ENCODE measurements at places on chromosomes 3 and 15. TPM values are rescaled to one million over a fixed set of nuclear protein-coding genes. Genes with fewer than 3 reads are reported as not detected.

GXYLT2 gene
- total RNA-seq = 0.79 TPM

WDR76 gene
- total RNA-seq = 2.1 TPM

BLM gene
- total RNA-seq = 0.26 TPM

WWTR1 gene
- total RNA-seq = 7.3 TPM

DNA sequence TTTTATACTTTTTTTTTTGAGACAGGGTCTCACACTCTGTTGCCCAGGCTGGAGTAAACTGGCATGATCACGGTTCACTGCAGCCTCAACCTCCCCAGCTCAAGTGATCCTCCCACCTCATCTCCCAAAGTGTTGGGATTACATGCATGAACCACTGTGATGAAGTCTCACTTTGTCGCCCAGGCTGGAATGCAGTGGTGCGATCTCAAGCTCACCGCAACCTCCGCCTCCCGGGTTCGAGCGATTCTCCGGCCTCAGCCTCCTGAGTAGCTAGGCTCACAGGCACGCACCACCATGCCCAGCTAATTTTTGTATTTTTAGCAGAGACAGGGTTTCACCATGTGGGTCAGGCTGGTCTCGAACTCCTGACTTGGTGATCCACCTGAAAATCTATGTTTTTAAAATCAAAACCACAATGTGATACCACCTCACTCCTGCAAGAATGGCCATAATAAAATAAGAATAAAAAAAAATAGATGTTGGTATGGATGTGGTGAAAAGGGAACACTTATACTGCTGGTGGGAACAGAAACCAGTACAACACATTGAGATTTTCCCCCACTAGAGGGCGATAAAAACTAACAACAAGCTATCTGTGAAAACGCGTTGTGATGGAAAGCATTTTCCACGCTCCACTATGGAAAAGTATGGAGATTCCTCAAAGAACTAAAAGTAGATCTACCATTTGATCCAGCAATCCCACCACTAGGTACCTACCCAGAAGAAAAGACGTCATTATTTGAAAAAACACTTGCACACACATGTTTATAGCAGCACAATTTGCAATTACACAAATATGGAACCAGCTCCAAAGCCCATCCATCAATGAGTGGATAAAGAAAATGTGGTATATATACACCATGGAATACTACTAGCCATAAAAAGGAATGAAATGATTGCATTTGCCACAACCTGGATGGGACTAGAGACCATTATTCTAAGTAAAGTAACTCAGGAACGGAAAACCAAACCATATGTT is 26.8 kb upstream of the OCA2 start:
- DNase-seq = peak; percentile 52

- DNase-seq = no peak
These were observed 218.2 kb upstream of the NR2E3 start for GRCh38 chr15:71592203-71592602.

GRCh38 chr3:45253316-45253715 is 27.2 kb upstream of the TMEM158 start:
- DNase-seq = no peak

- no peak for DNase-seq
These were observed 44.2 kb downstream of the ACAD9 start for GRCh38 chr3:128923576-128923975.

DNA sequence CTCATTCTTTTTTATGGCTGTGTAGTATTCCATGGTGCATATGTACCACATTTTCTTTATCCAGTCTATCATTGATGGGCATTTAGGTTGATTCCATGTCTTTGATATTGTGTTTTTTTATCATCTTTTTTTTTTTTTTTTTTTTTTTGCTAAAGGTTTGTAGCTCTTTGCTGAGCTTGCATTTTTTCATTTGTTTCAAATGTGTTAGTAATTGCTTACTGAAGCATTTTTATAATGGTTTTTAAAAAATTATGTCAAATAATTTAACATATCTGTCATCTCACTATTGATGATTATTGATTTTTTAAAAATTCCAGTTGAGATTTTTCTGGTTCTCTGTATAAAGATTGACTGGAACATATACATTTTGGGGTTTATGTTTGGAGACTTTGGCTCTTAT is 934.6 kb downstream of the TUSC7 start:
- DNase-seq = no peak

DNA sequence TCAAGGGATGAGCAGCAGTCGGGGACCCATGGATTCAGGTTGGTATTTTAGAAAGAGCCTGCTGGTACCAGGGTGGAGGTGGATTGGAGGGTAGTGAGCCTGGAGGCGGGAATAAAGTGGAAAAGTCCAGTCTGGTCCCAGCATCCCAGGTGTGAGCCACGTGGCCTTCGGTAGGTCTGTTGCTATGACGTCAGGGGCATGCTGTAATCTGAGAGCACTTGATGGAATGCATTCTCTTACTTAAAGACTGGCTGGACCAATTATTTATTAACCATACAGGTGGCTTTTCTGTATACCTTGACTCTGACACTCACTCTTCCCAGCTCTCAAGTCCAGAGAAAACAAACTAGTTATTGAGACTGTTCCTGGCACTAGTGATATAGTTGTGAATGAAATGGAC is 389.9 kb upstream of the RGMA start:
- DNase-seq = no peak

DNA sequence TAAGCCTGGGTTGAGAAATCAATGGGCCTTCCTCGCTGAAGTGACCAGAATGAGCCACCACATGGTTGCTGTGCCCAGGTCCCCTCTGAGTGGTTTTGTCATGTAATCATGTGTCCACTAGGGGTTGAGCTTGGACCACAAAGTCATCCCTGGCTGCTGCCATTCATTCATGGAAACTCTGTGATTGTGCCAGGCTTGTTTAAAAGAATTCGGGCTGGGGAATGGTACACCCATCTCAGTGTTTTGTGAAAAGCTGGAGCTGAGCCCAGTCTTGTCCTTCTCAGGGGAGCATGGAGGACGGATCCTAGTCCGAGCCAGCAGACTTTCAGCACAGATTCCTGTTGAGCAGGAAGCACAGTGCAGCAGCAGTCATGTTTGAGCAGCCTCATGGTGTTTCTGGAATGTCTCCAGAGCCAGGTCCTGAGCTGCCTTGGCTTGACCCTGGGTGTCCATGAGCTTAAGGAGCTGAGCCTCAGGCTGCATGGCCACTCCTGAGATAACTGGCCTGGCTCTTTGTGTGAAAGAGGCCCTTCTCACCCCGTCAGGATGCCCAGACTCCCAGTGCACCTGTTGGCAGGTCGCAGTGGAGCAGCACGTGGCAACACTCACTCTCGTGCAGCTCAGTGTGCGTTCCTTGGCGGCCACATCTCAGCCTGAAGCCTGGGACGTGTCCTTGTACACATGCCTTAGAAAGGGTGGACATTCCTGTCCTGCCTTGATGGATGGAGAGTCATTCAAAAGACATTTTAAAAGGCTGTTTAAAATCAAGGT is 260.3 kb upstream of the TPM1 start:
- peak; percentile 80 for DNase-seq

GRCh38 chr15:40470423-40471104 is at the start of gene CHST14:
TSS of gene CHST14 (plus strand) at chr15:40470984. CDS start at chr15:40471214, 230 bp downstream.
- DNase-seq = no peak

DNA sequence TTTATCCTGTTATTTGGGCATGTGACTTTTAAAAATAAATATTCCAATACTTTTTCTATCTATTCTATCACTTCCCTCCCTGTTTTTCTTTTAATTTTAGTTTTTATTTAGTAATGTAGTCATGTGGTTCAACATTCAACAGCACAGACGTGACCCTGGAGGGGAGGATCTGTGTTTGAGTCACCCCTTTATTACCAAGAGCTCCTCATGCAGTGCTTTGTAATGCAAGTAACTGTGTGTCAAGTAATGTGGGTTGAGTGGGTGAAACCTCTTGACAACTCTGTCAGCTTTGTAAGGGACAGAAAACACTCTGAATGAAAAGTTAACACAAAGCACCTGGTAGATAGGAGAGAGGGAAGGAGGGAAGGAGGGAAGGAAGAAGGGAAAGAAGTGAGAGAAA is 89.7 kb upstream of the FGF12 start:
- peak; percentile 83 for DNase-seq

DNA sequence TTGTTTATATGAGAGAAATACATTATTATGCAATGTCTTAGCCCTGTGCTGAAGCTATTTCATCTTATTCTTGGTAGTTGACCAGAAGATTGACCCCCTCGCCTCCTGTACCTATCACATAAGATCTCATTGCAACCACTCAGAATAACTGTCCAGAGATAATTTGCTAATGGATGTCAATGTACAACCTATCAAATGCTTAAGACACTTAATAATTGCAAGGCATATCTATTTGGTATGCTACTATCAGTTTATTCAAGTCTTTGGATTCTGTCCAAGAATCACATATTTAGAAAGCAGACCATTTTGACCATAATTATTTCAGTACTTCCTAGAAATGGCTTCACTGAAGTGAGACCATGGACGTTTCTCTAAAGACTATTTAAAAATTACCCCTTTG is 241.6 kb downstream of the GAP43 start:
- no peak for DNase-seq

DNA sequence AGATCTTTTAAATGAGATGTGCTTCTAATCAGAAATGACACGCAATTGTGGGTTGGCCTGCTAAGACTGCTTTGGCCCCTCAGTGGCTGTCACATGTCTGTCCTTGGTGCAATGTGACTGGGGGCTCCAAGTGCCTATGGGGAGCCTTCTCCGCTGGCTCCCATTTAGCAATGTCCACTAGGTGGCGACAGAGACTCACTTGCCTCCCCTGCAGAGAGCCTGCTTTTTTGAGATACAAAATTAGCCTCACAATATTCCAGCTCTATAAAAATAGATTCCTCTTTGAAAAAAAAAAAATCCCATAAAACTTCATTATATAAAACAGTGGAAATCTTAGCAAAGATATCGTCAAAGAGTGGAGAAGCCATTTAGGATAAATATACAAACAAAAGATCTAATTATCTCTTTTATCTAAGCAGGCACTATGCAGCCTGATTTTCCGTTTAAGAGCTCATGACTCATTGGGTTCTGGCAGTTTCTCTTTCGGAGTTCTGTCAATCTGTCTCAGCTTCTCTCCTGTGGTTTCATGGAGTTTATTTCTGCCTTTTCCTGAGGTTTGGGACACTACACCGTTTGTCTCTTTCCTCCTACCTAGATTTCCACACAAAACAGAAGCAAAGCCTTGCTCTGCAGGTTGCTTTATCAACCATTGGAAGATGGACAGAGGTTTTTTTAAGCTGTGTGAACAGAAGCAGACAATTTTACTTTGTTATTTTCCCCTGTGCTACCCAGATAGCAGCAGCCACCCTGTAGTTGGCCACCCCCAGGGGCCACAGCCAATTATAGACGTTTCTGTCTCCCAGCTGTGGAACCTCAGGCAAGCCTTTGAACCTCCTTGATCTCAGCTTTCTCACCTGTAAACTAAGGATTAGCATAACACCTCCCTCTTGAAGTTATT is 68.4 kb upstream of the TNFAIP8L3 start:
- DNase-seq = peak; percentile 70

- DNase-seq = no peak
These were observed 772.5 kb upstream of the GRM7 start for GRCh38 chr3:6088433-6088832.

DNA sequence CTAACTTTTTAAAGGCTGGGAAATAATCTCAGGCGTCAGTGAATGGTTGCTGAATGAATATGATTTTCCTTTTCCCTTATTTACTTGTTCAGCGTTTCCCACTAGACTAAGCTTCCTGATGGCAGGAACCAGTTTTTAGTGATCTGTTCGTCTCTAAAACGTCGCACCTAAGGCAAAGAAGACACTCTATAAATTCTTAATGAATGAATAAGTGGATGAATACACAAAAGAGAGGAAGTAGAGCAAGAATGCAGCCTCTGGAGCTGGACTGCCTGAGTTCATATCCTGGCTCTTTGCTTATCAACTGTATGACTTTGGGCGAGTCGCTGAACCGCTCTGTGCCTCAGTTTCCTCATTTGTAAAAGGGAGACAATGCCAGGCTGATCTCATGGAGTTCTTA is 38.7 kb downstream of the WNT7A start:
- peak; percentile 64 for DNase-seq
